ENCODE measurements at places on chromosomes 11 and 22.

DNA sequence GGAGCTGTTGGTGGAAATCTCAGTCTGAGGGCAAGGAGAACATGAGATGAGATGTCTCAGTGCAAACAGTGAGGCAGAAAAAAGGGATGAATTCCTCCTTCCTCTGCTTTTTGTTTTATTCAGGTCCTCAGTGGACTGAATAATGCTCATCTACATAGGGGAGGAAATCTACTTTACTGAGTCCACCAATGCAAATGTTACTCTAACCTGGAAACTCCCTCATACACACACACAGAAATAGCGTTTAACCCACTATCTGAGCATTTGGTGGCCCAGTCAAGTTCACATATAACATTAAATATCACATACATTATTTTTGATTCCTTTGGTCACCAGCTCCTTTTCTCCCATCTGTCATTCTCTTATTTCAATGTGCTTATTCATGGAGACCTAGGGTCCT is 418.8 kb downstream of the TMEM135 start:
- DNase-seq: no peak

DNA sequence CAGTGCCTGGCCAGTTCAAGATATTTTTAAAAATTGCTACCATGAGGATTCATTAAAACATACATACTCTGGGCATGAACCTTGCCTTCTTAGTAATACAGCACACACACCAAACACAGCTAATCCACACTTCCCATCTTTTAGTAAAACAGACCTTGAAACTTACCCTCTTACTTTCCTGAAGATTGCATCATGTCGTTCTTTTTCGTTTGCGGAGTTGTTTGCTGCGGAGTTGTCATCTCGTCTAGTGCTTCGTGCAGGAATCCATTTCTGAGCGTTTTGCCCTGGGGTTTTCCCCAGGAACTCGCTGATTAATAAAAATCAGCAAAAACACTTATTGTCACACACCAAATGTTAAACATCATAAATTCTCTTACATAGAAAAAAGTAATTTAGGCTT is 3.0 kb downstream of the EIF4G2 start:
- no peak for DNase-seq

DNA sequence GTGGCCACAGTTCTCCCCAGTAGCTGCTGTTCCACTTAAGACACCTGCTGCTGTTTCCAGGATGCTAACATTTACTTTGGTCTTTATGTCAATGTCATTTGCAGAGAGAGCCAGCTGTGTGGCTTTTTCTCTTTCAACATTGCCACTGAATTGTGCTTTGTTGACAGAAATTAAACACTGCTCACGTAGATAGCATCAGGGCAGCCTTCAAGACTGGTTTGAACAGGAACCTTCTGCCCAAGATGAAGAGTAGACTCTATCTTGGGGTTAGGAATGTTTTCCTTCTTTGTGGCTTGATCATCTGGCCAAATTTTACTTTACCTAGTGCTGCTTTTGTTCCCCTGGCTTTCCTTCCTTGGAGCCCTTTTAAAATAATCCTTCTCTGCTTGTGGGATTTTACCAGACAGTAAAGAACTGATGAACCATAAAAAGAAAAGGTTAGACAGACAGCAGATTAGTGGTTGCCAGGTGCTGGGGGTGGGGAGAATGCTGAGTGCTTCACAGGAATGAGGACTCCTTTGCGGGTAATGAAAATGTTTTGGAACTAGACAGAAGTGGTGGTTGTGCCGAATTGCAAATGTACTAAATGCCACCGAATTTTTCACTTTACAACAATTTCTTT is 22.7 kb upstream of the XBP1 start:
- no peak for DNase-seq

DNA sequence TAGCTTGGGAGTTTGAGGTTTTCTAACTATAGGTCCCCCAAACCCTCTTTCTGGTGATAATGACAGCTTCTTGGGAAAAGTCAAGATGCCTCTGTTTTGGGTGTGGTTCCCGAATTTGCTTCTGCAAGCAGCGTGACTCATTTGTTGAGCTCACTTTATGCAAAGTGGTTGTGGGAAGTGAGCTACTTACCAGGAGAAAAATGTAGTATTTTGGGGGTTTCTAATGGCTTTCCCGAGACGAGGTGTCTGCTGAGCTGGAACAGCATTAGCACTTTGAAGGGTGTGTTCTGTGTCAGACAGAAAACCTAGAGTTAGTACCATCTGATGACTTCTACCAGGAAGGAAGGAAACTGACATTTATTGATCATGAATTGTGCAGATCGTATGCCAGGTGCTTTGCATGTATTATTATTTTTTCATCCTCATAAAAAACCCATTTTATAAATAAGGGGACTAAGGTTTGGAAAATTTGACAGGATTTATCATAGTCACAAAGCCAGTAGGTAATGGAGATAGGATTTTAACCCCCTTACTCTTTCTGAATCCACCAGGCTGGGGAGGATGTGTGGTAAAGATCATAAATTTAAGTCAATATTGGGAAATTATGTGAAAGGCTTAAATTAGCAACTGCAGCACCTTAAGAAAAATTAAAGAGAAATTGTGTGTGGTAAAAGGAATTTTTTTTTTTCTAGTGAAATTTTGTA is 108.8 kb upstream of the CD44 start:
- DNase-seq: peak; percentile 64

- no peak for DNase-seq
These were observed 37.2 kb downstream of the TP53I11 start for GRCh38 chr11:44913502-44913901.

GRCh38 chr11:73141309-73142127 is 600 bp downstream of the FCHSD2 start:
- peak; percentile 36 for DNase-seq

DNA sequence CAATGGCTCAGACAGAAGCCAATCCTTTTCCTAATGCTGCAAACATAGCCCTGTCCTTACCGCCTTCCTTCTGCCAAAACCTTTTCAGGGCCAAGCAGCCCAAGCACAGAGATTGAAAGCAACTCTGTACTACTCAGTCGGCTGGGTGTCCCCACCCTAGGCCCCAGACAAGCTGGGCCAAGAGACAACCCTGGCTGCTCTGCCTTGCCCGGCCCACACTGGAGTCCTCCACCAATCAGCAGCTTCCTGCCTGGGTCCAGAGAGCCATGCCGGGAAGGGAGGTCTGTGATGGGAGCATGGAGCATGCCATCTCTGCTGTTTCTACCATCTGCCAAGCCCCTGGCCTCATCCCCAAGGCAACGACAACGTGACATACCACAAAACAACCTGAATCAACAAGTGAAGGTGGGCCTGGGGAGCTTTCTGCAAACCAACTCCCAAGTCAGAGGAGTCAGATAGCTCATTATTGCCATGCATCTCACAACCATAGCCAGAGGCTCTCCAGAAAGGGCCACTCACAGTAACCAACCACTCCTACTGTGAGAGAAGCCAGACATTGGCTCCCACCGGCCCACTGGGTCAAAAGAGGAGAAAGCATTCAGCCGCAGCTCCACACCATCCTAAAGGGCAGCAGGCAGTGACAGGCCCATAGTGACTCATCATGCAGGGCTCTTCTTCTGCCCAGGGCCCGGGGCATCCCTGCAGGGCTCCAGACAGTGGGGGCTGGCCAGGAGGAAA is 18.2 kb downstream of the PATZ1 start:
- DNase-seq: no peak

- DNase-seq: peak; percentile 59
These were observed at the start of gene TCIRG1 for GRCh38 chr11:68038718-68039525. TCIRG1 (plus strand) TSS chr11:68039025; CDS start chr11:68041272, 2,247 bp downstream.

DNA sequence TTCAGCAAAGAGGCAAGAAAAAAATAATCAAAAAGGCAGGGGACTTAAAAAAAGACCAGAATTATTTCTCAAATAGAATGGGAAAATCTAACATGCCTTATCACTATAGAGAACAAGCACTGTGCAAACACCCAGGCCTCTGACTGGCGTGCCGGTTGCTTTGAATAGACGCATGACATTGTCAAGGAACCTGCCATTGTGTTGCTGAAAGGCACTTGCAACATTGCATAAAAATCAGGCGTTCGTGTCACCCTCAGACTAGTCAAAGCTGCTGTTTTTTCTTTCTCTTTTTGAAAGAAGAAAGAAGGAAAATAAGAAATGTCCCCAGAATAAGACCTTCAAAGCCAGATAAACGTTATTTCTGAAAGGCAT is 549.3 kb upstream of the CADM1 start:
- DNase-seq: no peak

GRCh38 chr11:79813551-79813950 is 372.7 kb upstream of the TENM4 start:
- DNase-seq: no peak

DNA sequence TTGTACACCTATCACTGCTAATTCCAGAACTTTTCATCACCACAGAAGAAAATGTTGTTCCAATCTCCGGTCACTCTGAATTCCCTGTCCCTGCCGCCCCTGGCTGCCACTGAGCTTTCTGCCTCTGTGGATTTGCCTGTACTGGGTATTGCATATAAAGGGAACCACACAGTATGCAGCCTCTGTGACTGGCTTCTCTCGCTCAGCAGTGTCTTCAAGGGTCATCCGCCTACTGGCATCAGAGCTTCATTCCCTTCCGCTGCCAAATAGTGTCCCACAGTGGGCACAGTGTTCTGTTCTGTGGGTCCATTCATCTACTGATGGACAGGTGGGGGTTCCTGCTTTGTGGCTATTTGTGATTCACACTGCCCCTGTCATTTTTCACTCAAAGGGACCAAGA is 5.3 kb downstream of the DHCR7 start:
- DNase-seq: no peak

GRCh38 chr22:32185821-32186220 is 19.1 kb downstream of the RFPL2 start:
- no peak for DNase-seq

- no peak for DNase-seq
These were observed 4.4 kb downstream of the RPS19BP1 start for GRCh38 chr22:39528080-39528661.

DNA sequence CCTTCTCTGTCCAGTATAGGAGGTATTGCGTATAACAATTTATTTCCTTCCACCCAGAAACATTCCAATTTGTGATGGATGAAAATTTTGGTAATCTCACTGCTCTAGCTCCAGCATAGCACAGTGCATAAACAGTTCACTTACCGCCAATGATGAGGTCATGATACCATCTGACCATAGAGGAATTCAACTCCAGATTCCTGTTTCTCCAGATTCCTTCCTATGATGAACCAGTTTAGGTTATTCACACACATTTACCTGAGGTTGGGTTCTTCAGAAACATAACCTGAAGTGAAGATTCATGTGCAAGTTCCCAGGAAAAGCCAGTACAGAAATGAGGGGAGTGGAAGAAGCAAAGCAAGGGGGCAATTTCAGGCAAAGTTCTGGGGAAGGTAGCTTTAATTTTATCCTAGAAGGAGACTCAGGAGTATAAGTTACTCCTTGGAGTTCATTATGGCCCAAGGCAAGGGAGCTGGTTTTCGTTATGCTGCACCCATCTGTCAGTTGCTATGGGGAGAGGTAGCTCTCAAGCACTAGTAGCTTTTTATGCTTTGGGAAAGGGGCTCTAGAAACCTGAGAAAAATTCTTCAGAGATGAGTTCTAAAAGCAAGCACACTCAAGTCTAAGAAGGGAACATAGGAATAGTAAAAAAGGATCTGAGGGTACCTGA is 121.6 kb downstream of the CASP12 start:
- DNase-seq: no peak

DNA sequence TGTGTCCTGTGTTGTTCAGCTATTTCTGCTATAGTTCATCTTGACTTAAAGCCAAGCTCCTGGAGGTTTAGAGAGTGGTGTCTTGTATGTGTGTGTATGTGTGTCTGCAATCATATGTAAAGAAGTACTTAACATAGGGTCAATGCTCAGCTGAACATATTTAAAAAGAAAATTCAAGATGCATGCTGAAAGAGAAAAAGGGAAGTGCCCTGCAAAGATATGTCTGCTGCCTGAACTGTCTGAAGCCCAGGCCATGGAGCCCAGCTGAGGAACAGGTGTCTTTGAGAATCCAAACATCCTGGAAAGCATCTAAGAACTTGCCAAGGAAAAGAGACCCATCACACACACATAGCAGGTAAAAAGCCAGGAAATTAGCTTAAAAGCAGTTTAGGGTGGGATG is 6.6 kb downstream of the TCN1 start:
- no peak for DNase-seq

GRCh38 chr22:48750282-48750681 is 1077.4 kb downstream of the BRD1 start:
- no peak for DNase-seq

GRCh38 chr11:250740-251299 is 14.0 kb downstream of the PSMD13 start:
- peak; percentile 27 for DNase-seq

DNA sequence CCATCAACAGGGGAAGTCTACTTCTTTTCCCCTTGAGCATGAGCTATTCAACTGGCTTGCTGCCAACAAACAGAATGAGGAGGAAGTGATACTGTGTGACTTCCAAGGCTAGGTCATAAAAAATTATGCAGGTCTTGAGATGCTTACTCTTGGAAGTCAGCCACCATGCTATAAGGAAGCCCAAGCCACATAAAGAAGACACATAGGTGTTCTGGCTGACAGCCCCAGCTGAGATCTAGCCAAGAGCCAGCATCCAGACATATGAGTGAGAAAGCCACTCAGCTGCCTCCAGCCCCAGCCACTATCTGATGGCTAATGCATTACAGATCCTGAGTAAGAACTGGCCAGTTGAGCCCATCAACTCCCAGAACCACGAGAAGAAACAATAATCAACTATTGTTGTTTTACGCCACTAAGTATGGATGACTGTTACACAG is 31.0 kb upstream of the PPP2R1B start:
- DNase-seq: no peak

DNA sequence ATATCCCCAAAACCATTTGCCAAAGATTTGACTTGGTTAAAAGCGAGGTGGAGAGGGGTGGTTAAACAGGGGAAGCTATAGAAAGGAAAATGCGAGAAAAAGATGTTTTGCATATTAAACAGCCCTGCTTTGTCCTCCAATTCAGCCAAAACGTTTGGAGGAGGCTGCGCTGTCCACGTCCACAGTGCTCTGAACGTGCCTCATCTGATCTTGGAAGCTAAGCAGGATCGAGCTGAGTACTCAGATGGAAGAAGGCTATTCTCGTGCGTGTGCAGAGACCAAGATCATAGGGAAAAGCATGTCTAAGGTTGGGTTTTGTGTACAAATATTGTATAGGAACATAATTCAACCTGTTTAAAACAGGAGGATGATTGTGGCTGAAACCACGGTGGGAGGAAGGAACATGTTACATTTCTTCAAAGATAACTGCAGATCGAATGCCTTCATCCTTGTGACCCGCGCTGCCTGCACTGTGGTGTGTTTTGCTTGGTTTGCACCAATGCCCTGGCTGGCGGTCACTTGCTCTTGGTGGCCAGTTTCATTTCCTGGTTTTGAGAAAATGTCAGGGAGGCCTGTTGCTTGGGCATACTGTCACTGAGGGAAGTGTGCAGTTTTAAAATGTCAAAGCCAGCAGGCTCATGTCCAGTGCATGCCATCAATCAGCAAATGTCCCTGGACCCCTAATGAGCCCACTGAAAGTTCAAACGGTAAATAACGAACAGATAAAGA is 40.4 kb downstream of the FLI1 start:
- DNase-seq: no peak

GRCh38 chr22:28241656-28242290 is 322.7 kb upstream of the PITPNB start:
- DNase-seq: no peak

- no peak for DNase-seq
These were observed 46.7 kb upstream of the BID start for GRCh38 chr22:17820879-17821439.

- DNase-seq: no peak
These were observed 5.0 kb downstream of the SEZ6L start for GRCh38 chr22:26174280-26174679.

All from fibroblast of the conjunctiva (primary cell).